Right kidney (tissue), 9 donors: ENCODE measurements at places on chromosomes 4 and X.

DNA sequence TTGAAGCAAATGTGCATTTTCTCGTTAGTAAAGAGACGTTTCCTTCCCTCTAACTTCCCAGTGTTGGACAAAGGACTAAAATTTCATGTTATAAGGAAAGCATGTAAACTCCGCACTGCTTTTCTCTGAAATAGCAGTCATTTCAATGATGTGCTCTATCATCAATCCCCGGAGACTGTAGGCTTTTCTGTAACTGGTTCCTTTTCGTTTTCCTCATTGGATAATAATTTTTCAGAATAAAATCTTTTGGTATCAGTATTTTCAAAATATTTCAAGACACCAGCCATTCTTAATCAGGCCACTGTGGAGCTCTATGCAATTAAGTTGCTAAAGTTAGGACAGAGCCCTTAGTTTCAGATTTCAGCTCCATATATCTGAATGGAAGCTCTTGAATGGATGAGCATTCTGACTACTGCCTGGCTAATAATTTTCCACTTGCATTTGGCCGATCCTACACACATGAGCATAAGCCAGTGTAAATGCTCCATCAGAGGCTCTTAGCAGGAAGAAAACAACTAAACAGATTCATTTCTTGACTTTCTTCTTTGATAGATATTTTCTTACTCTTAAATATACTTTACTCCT, 157.7 kb downstream of the CHIC2 start:
- no peak for DNase-seq

DNA sequence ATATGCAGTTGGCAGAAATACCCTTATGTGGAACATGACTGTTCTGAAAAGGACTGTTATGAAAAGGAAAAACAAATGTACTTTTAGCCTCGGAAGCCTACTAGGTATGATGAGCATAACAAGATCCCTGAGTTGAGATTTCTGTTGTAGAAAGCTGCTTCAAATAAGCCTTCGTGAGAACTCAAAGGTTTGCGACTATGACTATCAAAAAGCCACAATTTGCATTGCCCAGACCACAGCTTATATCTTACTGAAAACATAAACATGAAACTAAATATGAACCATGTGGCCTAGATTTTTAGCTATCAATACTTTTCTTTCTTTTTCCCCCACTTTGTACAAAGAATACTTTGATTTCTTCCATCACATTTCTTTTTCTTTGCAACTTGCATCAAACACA, 398.2 kb upstream of the LCORL start:
- no peak for DNase-seq

GRCh38 chrX:24235084-24235710, 78.7 kb downstream of the SUPT20HL2 start:
- no peak for DNase-seq

DNA sequence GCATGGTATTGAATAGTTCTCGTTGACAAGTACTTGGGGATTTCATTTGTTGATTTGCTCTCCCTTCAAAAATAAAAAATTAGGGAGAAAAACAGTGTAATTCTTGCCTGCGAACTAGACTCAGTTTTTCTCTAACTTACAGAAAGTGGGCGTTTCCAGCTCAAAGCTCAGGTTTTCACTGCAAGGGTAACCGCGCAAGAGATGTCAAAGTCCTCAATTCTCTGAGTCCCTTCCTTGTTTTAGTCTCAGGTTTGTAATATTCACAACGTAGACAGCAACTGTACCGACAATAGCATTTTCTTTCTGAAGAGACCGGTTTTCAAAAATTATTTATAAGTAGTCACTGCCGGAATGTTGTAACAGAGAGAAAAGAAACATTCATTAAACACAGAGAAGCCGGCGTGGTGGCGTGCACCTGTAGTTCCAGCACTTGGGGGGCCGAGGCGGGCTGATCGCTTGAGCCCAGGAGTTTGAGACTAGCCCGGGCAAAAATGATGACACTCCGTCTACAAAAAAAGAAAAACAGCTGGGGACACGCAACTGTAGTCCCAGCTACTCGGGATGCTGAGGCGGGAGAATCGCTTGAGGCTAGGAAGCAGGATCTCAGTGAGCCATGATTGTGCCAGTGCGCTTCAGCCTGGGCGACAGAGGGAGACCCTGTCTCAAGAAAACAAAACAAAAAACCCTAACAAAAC, 774 bp downstream of the ZCCHC4 start:
- DNase-seq, result peak; percentile 29

- no peak for DNase-seq
These were observed 329.4 kb upstream of the AGA start for GRCh38 chr4:177771645-177772044.

DNA sequence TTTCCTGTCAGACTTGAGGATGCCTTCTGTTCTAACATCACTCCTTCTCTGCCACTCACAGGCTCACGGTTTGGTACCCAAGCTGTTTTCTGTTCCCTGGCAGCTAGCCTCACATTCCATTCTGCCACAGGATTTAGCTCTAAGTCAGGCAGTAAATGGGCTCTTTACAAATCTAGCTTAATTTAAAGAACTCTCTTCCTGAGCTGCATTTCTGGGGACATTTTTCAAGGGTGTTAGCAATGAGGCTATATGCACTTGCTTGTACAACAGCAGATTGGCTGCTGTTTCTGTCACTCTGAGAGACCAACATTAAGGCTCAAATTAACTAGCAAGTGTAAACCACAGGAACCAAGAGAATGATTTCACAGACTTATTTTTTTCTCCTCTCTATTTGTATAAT, 337.8 kb upstream of the NOCT start:
- DNase-seq, result no peak

DNA sequence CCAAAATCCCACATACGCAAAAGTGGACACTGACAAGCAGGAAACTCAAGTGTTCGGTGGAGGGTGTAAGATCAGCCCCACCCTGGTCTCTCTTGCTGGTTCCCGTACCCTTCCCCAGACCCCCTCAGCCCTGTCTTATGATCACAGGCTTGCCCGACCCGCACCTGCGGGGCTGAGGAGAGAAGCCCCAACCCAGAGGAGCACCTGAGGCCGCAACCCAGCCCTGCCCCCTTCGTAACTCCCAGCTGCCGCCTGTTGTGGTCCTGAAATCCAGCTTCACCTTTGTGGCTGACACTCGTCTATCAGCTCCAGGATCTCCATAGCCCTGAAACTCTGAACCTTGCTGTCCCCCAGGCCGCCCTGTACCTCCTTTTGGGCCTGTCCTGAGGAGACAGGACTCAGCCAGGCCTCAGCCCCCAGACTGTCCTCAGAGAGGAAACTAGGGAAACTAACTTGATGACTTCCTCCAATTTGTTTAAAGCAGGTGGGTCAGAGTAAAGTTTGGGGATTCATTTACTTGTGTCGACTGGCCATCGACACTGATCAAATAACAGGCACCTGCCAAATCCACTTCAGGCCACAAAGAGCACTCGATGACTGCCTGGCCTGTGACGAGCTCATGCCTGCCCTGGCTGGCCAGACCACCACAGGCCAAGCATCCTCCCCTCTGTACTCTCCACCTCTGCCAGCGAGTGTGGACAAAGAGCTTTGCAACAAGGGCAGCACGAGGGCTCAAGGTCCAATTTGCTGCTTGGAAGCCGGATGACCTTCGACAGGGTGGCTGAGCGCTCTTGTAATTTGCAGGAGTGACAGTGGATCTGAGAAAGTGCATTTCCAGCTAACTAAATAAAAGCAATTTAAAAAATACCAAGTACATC, 19.3 kb downstream of the DCTD start:
- peak; percentile 43 for DNase-seq

GRCh38 chr4:1799387-1800375, 6.6 kb downstream of the FGFR3 start:
- DNase-seq, result no peak

DNA sequence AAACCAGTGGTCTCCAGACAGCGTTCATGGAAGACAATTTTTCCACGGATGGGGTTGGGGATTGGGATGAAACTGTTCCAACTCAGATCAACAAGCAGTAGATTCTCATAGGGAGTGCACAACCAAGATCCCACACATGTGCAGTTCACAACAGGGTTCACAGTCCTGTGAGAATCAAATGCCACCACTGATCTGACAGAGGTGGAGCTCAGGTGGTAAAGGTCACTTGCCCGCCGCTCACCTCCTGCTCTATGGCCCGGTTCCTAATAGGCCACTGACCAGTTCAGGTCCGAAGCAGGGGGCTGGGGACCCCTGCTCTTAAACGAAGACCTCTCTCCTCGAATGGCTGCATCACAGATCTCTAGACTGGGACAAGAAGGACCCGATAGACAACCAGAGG, 4.4 kb downstream of the APBB2 start:
- DNase-seq, result no peak

DNA sequence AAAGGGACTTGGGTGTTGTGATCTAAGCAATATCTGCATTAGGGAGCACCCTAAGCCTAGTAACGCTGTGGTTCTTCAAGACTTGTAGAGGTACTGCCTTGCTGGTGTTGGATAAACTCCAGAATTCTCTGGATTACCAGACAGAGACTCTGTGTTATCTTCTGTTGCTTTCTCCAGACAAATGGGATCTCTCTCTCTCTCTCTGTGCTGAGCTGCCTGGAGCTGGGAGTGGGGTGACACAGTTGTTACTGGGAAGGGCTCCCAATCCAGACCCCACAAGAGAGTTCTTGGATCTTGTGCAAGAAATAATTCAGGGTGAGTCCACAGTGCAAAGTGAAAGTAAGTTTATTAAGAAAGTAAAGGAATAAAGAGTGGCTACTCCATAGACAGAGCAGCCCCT, 48.8 kb downstream of the MCUB start:
- no peak for DNase-seq

DNA sequence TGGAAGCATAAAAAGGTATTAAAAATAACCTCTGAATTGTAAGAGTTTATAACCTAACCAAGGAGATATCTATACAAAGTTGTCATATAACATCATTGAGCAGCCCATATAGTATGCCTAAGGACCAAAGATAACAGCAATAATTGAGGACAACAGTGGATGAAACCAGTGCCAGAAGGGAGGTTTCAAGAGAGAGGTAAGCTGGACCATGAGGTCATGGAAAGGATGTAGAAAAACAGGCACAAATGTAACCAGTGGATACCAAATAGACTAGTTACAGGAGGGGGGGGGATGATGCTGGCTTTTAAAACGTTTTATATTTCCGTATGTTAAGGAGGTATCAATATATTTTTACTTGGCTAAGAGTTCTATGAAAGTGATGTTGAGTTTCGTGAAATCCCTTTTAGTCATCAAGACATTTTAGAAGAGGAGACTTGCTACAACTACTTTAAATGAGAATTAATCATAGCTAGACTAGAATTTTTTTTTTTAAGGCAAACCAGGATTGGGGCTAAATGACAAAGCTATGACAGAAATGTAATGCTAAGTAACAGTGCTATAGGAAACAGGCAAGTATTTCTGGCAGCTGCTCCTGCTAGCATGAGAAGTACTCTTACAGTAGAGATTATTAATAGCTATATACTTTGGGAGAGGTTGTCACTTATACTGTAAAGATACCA, 161.1 kb downstream of the FBXW7 start:
- no peak for DNase-seq

DNA sequence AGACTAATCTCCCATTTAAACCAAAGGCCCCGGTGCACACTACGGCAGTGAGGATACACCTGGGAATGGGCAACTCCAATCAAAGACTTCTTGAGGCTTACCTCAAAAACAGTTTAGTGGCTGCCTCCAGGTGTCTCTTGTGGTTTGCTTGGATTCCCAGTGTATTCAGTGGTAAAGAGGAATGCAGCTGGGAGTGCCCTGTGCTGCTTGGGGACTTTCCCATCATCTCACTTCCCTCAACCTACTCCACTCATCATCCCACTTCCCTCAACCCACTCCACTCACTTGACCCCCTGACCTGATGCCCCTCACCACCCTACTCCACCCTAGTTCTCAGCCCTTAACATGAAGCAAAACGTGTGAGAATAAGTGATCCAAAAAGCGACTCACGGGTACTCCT, 177.3 kb upstream of the ETNPPL start:
- DNase-seq, result no peak

DNA sequence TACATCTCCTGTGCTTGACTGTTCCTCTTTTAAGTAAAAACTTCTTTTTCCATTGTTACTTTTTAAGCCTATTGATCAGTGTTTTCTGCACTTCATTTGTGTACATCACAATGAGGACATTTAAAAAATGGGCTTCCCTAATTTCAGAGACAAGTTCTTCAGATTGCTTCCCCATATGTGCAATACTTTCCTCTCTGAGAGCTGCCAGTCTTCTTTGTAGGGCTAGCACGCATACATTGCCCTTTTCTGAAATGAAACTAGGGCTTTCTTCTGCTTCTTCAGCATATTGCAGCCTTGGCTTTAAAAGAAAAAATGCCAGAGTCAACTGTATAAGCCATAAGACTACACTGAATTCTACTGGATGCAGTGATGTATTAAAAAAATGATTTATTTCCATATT, 37.8 kb downstream of the FAT4 start:
- no peak for DNase-seq

- DNase-seq, result peak; percentile 56
These were observed 708 bp downstream of the TMSB4X start for GRCh38 chrX:12975670-12975965.

GRCh38 chrX:109773374-109773773, 40.3 kb upstream of the ACSL4 start:
- no peak for DNase-seq

DNA sequence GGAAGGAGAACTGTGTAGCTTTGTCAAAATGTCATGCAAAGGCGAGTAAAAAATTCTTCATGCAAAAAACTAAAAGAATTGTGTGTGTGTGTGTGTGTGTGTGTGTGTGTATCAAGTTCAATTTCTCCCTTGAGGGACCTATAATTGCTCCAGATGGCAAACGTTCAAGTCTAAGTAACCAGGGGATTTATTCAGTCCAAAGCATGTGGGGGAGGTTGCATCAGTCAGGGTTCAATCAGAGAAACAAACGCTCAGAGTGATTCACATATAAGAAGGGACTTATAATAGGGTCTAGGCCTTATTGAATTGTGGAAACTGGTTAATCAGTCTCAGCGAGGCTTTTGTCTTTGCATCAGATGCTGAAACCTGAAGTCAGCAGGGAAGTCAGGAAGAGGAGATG, 5.0 kb downstream of the DCAF8L1 start:
- no peak for DNase-seq

GRCh38 chrX:129773649-129774458, 5.9 kb upstream of the SASH3 start:
- no peak for DNase-seq

DNA sequence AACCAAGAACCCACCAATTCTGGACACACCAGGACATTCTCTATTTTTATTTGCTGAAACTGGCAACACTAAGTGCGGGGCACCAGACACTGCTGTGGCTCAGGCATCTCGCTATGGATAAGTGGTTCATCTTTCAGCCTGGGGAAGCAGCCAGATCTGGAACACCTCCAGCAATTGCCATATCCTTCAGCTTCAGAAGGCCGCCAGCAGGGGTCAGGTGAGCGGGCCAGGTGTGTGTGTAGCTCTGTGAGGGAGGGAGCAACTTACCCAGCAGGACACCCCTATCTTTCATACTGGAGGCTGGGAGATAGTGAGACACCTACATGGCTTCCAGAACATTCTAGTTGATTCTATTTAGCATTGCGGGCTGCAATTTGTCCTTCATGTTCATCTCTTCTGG, 57.0 kb upstream of the GBA3 start:
- DNase-seq, result no peak

- DNase-seq, result peak; percentile 75
These were observed 18.1 kb upstream of the CHRNA9 start for GRCh38 chr4:40316782-40317635.

GRCh38 chr4:61094854-61095598, 105.1 kb upstream of the ADGRL3 start:
- DNase-seq, result no peak

- DNase-seq, result peak; percentile 67
These were observed 1.2 kb downstream of the USP46 start for GRCh38 chr4:52657618-52658501.

- DNase-seq, result peak; percentile 38
These were observed 1.3 kb downstream of the YTHDC1 start for GRCh38 chr4:68348577-68348976.

GRCh38 chrX:70405003-70405402, 18.1 kb upstream of the GDPD2 start:
- DNase-seq, result no peak
